Stimulated activated CD8-positive, alpha-beta memory T cell treated with anti-CD3 and anti-CD28 coated beads, Interleukin-4, amount 100 ng/mL, for 1 hour (primary cell): ENCODE measurements at places on chromosomes 5 and 9.

DNA sequence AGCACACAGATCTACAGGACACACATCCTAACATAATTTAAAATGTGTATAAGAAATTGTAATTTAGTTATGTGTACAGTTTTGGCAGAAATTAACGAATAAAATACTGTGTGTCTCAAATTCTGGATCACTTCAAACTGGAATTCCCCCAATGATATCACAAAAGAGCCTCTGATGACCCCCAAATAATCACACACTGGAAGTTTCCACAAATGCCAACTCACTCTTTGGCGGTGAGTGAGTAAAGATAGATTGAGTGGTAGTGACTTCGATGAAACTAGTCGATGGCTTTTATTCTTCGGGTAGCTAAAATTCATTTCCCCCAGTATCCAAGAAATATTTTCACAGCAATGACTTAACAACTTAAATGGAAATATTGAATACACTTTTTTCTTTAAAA lies 2.2 kb downstream of the ZNF366 start:
- DNase-seq, result no peak

- DNase-seq, result no peak
Observed at GRCh38 chr5:124034963-124035362, 523.0 kb downstream of the CSNK1G3 start.

DNA sequence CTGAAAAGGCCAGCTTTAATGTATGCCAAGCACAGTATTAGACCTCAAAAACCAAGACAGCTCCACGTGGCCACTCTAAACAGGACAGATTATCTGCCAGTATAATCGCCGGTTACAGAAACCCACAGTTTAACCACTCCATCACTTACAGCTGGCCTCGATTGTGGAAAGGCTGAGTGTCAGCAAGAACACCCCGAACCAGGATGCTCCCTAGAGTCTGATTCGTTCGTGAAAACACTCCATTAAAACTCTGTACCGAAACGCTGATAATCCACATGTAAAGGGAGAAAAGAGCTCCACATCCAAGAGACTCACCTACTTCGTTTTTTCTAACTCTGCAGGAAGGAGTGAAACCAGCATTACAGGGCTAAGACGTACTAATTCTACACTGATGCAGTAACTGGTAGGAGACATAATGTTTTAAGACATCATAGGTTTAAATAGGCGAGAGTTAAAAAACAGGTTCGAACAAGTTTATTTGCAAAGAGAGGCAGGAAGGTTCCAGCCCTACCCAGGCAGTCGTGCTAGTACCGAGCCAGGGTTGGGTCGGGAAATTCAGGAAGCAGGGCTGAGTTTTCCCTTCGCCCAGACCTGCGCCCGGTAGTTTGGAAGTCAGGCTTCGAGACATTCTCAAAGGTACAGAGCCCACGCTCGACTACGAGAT lies 949 bp downstream of the SERINC5 start:
- no peak for DNase-seq

- DNase-seq, result no peak
Observed at GRCh38 chr9:111683392-111683791, 22.0 kb downstream of the GNG10 start.

DNA sequence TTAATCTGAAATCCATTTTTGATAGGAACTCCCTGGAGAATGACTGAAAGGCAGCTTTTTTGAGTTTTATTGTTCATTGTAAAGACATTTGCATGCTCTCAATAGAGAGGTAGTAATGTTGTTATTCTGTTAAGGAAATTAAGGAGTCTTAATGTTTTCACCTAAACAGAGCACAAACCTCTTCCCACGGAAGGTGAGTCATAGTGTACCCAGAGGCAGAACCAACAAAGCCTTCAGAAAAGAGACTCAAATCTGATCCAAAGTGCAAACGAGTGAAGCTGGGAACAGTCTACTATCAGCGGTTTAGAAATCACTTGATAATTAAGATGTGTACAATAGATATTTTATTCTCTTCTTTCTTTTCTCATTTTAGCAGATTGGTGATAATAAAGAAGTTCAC lies 470.5 kb downstream of the PLK2 start:
- no peak for DNase-seq

DNA sequence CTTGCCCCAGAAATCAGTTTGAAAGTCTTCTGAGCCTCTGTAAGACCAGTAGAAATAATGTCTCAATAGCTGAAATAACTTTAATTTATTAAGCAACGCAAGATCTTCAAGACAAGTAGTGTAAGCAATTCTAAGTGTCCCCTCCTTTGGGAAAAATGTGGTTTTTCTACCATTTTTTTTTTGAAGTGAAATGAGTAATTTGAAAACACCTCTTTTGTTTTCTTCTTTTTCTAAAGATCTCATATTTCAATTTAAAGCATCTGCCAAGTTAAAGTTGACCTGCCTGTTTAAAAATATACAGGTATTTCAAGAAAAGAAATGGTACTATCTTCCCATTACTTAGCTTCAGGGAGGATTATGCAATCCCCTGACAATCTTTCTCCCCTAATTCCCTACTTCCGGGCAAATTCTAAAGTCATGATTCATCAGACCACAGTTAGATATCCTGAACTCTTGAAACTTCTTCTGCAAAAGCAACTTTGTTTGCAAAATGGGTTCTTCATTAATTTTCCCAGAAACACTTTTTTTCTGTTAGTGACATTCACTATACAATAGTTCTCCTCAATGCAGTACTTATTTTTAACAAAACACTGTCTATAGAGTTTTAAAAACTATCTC lies 7.8 kb upstream of the ANXA1 start:
- DNase-seq, result no peak

DNA sequence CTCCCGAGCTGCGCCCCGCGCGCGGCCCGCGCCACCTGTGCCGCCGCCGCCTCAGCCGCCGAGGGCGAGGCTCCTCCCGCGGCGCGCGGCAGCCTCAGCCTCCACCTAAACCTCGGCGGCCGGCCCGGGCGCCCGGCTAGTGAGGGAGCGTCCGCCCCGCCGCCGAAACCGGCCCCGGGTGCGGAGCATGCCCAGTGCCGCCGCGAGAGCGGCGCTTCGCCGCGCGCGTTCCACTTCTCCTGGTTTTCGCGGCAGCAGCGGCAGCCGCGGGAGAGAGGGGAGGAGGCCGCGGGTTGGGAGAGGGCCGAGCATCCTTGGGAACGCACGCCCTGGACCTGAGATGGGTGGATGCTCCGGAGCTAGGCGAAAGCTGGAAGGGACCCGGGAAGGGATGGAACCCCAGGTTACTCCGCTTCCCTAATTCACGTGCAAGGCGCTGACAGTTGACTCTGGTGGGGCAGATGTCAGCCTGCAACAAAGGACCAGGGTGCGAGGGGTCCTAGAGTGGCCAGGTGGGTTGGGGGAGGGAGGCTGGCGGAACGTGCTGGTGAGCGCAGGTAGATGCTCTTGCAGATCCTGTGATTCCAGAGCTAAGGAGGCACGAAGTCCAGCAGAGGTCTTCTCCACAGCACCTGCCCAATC lies at the start of gene CTNND2:
Gene CTNND2, minus strand, starts transcription at position 182 of the 642 bp plus-strand sequence. CDS start 593 bp downstream, outside the sequence.
- DNase-seq, result no peak

DNA sequence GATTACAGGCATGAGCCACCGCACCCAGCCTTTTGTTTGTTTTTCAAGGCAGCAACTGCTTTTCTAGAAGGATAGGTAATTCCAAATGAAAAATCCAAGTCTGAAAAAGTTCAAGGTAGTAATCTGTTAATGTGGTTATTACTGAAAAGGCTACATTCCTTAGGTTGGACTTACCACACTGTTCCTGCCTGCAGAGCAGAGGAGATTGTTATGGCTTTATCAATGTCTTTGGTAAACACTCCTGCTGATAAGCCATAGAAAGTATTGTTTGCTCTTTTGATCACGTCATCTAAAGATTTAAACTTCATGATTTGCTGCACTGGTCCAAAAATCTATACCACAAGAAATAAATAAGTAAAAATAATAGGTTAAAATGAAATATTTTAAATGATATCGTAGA lies 43.4 kb downstream of the ALDH1A1 start:
- DNase-seq, result no peak

DNA sequence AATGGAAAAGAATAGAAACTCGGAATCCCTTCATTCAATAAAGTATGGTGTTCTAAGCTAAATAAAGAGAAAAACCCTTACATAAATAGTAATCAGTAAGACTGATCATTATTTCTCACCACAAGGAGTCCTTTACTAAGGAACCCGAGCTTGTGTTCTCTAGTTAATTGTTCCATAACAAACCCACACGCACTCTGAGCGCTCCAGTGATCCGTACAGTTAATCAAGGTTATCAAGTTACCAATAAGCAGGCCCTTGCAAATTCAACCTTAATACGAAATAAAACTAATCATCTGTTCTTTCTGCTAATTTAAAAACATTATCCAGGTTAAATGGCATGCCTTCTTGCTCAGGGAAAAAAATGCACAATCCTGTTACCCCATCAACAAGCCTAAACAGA lies 224.4 kb downstream of the FRMD3 start:
- DNase-seq, result no peak

DNA sequence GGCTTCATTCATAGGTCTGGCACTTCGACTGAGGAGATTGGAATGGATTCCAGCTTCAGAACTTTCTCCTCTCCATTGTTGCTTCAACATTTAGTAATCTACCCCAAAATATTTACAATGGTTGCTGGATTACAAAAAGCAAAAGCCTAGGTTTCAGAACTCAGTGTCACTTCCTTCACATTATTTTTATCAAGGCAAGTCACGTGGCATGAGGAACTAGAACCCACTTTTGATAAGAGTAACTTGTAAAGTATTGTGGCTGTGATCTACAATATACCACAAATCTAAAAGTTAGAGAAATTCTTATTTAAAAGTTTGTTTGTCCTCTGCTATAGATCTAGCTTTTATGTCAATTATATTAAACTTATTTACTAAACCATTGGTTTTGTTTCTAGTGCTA lies 39.7 kb upstream of the ANKDD1B start:
- DNase-seq, result no peak

- no peak for DNase-seq
Observed at GRCh38 chr9:102845827-102846371, 149.2 kb upstream of the CYLC2 start.

DNA sequence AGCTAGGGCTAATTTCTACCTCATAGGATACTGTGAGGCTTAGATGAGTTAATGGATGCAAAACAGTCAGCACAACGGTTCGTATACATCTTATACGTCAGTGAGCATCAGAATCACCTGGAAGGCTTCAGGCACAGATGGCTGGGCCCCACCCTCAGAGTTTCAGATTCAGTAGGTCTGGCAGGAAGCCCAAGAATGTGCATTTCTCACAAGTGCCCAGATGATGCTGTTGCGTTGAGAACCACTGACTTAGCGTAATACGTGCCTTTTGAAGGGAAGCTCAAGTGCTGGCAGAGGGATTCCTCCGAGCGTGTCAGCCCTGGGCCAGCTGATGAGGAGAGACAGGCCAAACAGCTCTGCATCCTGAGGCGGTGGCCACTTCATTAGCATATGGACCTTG lies 117.1 kb upstream of the WWC1 start:
- DNase-seq, result no peak

- DNase-seq, result no peak
Observed at GRCh38 chr9:125043148-125043547, 100.2 kb downstream of the SCAI start.

DNA sequence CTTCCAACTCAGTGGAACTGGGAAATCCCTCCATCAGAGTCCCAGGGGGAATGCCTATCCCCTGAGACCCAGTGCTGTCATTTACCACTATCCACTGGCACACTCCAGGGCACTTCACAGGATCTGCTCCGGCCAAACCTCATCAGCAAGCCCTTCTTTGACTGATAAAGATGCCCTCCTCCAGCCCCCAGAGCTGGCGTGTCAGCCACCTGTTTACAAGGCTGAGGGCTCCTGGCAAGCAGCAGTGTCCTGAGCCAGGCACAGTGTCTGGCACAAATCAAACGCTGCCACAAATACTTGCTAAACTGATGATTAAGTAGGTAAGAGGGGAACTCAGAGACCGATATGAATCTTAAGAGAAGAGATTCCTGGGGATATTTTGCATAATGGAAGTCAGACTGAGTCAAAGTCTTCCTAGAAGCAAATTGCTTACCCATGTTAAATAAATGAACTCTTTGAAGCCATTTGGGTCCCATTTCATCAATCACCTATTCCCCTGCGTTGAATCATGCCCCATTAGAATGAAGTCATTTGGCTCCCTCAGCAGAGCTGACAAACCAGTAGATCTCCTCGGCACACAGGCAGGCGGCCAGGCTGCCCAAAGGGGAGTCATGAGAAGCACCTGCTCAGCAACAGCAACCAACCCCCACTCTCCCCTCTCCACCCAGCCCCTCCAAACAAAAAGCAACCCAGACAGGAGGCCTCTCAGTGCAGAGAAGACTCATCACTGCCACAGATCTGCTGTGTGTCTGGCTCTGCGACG lies 97.4 kb downstream of the CDK5RAP2 start:
- DNase-seq, result no peak

DNA sequence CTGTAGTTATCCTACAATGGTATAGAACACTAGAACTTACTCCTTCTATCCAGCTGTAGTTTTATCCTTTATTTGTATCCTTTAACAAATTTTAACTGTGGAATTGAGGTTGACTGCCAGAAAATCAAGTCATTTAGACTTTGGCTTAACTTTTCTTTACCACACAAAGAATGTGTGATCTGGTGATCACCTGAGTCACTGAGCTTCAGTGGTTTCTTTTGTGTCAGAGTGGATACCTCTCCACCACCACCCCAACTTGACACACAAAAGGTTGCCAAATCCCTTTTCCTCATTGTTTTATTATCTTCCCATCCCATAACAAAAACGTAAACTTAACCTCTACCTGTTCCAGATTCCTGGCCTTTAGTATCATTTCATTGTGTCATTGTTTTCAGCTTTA lies 5.5 kb downstream of the OTULIN start:
- DNase-seq, result no peak

GRCh38 chr5:33257807-33258429 lies 182.8 kb upstream of the TARS1 start:
- DNase-seq, result no peak

- DNase-seq, result no peak
Observed at GRCh38 chr9:92713528-92713927, 43.6 kb upstream of the IPPK start.

DNA sequence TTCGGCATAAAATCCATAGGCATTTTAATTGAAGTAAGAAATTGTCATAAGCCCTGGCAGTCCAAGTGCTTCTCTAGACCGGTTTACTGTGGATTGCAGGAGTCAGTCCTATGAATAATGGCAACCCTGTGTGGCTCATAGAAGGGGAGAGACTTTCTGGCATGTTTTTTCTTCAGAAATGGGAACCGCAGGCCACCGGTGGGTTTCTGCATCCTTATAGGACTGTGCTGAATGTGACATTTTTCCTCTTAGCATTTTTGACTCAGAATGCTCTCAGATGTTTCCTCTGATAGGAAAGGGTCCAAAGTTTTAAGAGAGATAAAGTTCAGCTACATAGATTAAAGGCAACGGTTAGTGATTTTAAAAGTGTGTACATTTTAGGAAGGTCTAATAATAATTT lies 6.3 kb downstream of the DAPK1 start:
- DNase-seq, result no peak

- DNase-seq, result no peak
Observed at GRCh38 chr5:61275841-61276240, 56.2 kb upstream of the ZSWIM6 start.

GRCh38 chr5:67857502-67857901 lies 358.1 kb upstream of the PIK3R1 start:
- no peak for DNase-seq
